ENCODE measurements at places on chromosomes 7 and 10.

DNA sequence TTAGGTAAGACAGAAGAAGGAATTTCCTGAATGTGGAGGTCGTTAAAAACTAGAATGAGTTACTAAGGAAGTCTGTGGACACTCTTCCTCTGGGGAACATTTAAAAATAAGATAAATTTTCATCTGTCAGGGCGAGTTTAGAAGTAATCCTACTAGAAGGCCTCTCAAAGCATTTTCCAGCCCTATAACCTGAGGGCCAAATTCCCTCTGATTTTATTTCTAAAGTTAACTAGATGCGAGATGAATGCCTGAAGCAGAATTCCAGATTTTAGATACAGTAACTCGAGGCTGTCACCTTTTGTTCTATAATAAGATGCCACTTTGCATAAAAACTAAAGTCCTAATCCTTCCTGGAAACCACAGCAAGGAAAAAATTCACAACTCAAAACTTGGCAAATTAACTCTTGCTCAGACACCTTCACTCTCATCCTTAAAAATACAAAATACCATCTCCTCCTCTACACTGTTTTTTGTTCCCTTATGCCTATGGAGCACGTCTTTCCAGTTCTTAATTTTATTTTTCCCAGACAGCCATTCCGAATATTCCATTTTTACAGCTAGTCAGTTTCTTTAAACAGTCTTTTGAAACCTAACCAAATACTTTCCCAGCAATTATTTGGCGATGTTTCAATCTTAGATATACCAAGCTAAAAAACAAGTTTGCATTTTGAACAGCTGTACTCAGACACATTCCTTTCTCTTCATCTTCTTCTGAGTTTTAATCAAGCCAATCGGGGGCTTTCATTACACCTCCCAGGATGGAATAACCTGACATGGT, 420.7 kb upstream of the NFE2L3 start:
- no peak for DNase-seq

DNA sequence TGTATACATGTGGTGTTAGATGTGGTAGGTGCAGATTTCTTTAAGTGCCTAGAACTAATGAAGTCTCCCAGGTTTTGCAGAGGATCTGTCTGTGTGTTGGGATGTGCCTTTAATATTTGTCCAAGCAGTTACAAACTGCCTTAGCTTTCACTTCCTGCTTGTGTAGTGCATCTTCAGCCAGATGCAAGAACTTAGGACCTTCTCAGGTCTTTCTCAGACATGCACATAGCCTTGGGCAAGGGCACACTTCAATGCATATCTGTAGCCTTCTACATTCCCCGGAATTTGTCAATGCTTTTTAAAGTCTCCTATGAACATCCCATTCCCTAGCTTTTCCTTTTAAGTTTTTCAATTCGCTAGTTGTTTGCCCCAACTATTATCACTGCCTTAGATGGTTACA, 47.2 kb upstream of the SLC39A12 start:
- DNase-seq = no peak

GRCh38 chr10:50528206-50528605, 95.5 kb downstream of the SGMS1 start:
- DNase-seq = no peak

GRCh38 chr10:80471001-80471400, 16.9 kb downstream of the TSPAN14 start:
- no peak for DNase-seq

DNA sequence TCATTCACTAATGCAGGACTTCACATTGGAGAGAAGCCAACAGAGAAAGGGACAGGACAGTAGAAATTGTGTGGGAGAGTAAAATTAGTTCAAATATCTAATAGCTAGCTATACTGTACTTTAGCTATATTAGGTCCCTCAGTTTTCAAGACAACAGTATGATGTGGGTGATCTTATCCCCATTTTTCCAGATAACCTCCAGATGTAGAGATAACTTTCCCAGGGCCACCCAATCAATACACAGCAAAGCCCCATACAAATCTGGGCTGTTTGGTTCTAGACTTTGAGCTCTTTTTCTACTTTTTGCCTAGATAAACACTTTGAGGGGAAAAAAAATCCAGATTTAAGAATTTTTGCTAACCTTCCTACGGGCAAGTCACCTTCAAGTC, 482 bp upstream of the CLDN12 start:
- no peak for DNase-seq

GRCh38 chr10:78623578-78624215, 445.1 kb upstream of the ZMIZ1 start:
- DNase-seq = no peak

DNA sequence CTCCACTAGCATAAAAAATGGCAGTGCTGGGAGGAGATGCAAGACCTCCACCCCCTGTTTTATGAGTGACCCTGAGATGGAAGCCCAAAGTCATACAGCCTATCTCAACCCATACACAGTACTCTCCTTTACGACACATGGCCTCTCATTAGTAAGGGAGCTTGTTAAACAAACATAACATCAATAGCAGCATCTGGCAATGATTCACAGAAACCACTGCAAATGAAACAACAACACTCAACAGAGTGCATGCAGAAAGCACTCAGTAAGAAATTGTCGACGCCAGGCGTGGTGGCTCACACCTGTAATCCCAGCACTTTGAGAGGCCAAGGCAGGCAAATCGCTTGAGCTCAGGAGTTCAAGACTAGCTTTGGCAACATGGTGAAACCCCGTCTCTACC, 27.5 kb upstream of the FIGNL1 start:
- no peak for DNase-seq

DNA sequence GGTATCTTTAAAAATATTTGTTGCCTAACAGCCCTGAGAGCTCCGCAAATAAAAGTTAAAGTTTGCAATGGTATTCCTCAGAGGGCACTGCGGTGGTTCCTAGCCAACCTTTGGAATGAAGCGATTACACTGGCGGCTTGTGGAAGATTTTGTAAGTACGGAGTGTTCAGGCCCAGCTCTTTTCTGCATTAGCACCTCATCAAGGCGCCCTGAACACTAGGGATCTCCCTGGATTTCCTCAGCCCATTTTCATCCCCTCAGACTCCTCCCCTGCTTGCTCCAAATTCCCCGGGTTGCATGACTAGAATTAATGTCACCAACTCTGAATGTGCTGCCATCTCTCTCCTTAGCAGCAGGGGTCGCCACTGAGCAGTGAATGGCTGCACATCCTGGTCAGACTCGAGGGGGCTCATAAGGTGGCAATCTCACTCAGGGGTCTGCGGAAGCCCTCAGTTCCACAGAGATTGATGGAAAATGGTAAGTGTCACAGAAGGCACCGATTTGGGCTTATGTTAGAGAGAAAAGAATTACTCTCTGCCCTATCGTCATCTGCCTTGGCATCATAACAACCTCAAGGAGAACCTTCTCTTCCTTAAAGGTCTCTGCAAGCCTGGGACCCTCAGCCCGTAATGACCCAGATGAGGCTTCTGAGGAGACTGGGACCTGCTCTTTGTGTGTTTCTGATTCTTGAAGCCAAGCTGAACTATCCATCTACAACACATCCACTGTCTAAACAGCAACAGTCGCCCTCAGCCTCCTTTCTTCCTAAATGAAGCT, 262.8 kb upstream of the AOAH start:
- DNase-seq = peak; percentile 60

DNA sequence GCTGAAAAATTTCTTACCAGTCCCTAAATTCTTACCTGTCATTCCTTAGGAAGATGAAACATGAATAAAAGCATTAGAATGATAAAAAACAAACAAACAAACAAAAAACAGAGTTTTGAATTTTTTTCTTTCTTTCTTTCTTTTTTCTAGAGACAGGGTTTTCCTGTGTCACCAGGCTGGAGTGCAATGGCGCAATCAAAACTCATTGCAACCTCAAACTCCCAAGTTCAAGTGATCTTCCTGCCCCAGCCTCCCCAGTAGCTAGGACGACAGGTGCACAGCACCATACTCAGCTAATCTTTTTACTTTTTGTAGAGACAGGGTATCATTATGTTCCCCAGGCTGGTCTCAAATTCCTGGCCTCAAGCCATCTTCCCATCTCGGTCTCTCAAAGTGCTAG, 26.5 kb downstream of the NT5C2 start:
- no peak for DNase-seq

DNA sequence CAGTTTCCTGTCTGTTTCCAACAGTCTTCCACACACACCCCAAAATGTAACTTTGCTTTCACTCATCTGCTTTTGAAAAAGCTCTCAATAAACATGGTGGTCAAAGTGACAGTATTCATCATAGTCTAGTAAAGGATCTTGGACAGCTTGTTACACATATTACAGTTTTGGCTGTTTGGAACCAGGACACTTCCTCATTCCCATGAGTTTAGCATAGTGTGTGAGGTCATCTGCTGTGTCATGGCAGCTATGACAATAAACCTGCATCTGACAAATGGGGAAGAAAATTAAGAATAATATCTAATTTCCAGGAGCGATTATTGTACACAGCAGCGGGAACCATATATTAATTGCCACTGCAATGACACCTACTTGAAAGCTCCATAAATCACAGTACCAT, 184.3 kb upstream of the SLC26A5 start:
- DNase-seq = no peak

DNA sequence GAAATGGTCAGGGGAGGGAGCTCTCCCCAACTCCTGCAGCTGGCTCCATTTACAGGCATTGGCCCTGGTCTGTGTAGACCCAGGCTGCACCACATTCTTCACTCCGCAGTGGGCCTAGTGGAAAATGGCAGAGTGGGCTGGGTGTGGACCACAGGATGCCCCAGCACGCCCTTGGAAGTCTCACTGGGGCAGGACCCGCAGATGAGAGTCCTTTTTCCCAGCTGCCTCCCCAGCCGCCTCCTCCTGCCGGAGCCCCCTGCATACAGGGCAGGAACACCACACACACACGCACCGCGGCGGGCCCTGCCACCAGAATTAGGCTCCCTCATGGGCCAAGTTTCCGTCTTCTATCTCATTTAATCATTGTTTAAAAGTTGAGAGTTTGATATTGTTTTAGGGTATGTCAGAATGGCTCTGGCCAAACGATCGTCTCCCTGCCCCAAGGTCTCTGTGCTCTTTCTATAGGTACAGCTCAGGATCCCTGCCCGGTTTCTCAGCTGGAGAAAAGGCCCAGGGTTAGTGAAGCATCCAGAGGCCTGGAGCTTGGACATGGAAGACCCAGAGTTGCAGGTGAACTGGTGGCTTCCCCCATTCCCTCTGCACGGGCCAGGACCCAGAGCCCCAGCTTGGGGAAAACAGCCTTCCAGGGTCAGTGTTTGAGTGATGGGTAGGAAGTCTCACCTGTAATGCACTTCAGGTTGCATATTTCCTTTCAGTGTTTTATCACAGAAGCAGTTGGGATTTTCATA, 42.0 kb downstream of the ZNF467 start:
- no peak for DNase-seq

DNA sequence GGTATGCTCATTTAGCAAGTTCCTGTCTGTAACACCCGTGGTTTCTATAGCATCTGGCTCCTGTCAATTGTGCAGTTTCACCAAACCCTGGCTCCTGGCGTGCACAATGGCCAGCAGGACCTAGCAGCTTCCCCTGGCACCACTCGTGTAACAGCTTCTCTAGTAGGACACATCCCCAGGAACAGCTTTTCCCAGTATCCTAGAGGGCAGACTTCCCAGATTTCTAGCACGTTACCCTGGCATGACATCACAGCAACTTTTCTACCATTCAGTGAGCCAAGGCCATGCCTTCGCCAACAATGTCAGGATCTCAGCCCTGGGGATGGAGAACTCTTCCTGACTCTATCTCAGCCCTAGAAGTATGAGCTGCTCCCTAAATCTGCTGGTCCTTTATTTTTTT, 6.5 kb downstream of the YME1L1 start:
- DNase-seq = no peak

GRCh38 chr7:107691716-107692115, 31.1 kb downstream of the SLC26A4 start:
- no peak for DNase-seq

DNA sequence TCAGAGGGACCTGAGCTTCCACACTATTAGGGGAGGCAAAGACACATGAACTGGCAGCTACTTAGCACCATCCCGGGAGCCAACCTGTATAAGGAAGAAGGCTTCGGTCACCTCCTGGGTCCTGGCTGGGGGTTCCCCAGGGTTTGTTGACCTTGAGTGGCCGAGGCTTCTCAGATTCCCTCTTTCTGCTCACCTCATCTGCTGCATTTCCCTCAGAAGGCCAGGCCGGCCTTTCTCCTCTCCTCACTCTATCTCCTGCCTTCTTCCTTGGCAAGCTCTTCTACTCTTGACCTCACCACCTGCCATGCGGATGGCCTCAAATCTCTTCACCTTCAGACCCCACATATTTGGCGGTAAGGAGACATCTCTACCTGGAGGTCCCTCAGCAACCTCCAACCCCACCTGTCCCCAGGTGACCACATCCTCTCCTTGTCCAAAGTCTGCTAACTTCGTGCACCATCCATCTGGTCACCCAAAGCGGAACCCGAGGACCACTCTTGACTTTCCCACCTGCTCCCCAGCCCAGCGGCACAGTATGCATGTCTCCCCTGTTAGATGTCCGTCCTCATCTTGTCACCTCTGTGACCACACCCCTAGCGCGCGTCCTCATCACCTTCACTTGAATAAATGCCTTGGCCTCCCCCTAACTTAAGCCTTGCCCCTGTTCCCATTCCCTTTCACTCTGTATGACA, 133.8 kb upstream of the UNC5B start:
- no peak for DNase-seq

- DNase-seq = no peak
Measured at GRCh38 chr7:80508440-80508839, 3.4 kb downstream of the GNAT3 start.

GRCh38 chr10:93071177-93071472, 2.6 kb upstream of the CYP26A1 start:
- DNase-seq = no peak

DNA sequence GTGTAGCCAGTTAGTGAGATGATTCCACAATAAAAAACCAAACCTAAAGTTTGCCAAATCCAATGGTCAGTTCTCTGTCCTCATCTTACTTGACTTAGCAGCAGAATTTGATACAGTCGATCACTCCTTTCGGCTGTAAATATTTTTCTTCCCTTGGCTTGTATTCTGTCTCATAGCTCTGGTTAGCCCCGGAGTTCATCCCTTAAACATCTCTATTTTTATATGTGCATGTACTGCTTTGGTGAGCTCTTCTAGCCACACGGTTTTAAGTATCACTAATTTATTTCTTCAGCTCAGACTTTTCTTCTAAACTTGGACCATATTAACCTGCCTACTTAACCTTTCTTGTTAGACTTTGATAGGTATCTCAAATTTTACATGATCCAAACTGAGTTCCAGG, 17.8 kb upstream of the ASB15 start:
- DNase-seq = no peak

DNA sequence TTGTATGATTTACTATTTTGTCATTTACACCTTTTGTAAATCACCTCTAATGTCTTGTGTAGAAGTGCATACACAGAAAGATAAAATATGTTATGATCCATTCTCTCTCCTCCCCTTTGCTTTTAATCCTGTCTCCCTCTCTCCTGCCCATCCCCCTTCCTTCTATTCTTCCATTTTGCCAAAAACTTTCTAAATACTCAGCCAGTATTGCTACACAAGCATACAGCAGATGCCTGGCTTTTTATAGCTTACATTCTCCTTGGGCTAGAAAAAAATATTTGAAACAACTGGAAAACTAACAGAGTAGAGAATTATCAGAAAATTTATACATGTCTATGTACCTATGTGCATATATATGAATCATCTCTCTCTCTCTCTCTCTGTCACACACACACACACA, 308.7 kb upstream of the BMPER start:
- DNase-seq = no peak

- DNase-seq = no peak
Measured at GRCh38 chr10:133358162-133358924, 524 bp upstream of the FUOM start.

- DNase-seq = no peak
Measured at GRCh38 chr7:152579070-152579469, 96.9 kb downstream of the XRCC2 start.
